Omental fat pad (tissue), 4 donors: ENCODE measurements at places on chromosomes 12 and 14.

DNA sequence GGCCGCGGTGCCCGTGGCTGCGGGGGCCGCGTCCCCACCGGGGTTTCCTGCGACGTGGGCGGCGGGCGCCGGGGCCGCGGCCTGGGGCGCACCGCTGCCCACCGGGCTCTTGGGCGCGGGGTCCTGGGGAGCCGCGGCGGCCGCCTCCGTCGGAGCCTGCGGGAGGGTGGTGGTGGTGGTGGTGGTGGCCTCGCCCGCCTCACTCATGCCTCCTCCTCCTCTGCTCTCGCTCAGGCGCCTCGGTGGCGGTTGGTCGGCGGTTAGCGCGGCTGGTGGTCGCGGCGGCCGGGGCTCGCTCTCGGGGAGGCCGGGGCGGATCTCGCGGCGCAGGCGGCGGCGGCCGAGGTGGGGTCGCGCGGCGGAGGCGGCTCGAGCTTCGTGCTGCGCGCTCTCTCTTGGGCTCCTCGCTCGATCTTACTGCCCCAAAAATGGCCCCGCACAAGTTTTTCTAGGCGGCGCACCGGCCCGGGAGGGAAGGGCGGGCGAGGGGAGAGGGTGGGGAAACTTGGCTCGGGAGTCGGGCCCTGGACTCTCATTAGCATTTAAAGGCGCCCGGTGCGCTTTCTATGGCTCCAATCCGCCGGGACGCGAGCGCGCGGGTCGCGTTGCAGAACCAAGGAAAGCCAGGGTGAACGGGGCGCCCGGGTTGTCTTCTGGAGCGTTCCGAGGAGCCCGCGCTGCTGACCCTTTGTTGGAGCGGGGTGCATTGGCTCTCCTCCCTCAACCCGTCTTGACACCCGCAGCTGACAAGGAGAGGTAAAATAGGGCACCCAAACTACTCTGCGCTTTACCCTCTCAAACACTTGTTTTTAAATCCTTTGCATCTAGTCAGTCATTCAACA lies at the start of gene YBX3:
Gene YBX3, minus strand, starts transcription at position 419 of the 842 bp plus-strand sequence. Its CDS starts 212 bp downstream, at position 207.
- peak; percentile 60 for DNase-seq

DNA sequence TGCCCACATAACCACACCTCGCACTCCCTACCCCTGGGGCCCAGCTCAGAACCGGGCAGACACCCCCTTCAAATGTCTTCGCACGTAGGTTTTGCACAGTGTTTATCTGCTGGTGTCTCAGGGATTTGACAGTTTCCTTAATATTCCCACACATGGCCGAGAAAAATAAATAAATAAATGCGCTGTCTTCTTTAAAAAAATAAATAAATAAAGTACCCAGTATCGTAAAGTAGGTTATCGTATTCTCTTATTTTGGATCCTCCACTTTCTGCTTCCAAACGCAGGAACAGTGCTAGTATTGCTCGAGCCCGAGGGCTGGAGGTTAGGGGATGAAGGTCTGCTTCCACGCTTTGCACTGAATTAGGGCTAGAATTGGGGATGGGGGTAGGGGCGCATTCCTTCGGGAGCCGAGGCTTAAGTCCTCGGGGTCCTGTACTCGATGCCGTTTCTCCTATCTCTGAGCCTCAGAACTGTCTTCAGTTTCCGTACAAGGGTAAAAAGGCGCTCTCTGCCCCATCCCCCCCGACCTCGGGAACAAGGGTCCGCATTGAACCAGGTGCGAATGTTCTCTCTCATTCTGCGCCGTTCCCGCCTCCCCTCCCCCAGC lies 710 bp upstream of the FOS start:
- DNase-seq = no peak

DNA sequence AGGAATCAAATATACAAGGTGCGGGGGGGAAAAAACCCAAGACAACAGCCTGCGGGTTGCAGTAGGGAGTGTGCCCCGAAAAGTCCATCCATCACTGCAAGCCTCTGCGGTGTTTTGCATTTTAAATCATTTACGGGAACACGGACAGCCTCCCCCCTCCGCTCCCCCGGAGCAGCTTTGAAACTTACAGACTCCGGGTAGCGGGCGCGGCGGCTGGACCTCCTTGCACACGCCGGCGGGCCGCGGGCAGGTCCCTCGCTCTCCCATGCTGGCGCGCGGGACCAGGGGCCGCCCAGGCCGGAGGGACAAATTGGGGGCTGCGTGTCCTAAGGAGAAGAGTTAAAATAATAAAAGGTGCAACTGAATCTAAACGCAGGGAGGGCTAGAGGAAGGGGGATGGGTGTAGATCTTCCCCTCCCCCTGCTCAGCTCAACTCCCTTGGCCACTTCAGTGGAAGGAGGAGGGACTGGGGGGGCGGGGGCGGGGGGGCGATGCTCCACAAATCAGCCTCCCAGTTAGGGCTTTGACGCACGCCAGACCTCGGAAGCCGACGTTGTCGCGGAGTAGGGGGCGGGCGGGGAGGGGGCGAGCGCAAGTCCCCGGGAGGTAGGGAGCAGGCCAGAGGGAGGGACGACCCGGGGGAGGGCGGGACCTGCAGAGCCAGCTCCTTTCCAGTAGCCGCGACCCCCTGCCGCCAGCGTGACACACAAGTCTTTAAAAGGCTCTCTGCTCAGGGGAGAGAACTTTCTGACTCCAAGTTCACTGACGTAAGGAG lies at the start of gene KCNJ8:
Gene KCNJ8, minus strand, starts transcription at position 349 of the 775 bp plus-strand sequence. CDS start 1,090 bp downstream, outside the sequence.
- DNase-seq = peak; percentile 43

GRCh38 chr12:117774941-117775775 lies 193.6 kb downstream of the KSR2 start:
- DNase-seq = no peak

GRCh38 chr12:13941258-13942249 lies 39.8 kb downstream of the GRIN2B start:
- no peak for DNase-seq

- DNase-seq = no peak
These were observed 29.1 kb downstream of the NOC4L start for GRCh38 chr12:132173135-132174014.

DNA sequence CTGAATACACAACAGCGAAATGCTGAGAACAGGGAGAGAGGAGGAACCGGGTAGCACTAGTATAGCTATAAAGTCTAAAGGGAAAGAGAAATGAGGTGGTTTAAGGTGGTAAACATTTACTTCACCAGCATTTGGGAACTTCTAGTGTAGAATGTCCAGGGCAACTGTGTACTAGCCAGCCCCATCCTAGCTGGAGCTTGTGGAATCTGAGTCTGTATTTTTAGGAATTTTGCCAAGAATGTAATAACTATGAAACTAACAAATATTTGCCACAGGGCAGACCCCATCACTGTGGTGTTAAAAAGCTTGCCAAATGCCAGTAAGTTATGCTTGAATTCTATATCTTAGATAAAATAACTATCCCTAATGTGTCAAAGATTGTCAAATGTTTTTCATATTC lies 398.9 kb upstream of the MIS18BP1 start:
- DNase-seq = no peak

DNA sequence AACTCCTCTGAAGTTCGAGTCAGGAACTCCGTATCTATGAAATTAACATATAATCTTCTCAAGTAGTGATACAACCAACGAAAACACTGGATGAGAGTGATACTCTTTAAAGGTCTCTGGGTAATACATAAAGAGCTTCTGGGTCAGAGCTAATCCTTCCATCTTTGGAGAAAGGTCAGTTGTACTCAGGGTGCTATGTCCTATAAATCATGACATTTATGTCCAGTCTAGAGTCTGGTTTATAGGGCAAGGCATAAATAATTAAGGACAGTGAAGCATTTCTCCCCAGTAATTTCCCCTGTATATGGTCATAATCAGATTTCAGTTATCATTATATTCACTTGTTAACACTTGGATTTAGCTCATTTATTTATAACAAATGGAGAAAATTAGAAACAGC lies 90.6 kb downstream of the ACSS3 start:
- DNase-seq = no peak

GRCh38 chr12:111775205-111776193 lies 8.8 kb downstream of the ALDH2 start:
- peak; percentile 39 for DNase-seq

- no peak for DNase-seq
These were observed 242.1 kb upstream of the NOS1 start for GRCh38 chr12:117603316-117604113.

DNA sequence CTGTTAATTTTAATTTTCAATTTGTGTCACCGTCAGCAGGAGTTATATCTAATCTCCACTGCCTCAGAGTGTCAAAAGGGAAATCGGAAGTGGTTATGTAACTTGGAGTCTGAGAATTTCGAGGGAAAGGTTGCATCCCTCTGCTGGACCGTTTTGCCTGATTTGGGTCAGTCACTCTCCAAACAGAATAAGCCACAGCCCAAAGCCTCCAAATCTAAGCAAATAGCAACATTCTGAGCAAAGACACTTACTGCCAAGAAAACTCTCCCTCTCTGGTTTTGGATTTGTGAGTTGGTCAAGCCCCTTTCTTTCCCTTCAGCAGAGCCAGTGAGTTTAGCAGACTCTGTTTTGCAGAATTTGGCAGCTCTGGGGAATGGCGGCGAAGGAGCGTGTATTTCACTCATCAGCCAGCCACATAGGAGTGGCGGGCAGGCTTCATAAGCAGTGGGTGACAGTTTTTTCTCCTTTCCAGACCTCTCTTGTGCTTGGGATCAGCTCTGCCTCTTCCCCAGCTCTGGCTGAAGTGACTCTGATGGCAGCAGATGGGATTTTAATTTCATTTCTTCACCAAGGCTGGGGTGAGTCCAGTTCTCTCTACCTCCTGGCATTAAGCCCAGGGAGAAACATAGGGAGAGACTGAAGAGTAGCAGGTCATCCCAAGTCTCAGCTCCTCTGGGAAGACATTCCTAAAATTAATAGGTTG lies 218.7 kb upstream of the NOS1 start:
- DNase-seq = no peak

- no peak for DNase-seq
These were observed 18.9 kb upstream of the POC1B start for GRCh38 chr12:89544681-89545184.

DNA sequence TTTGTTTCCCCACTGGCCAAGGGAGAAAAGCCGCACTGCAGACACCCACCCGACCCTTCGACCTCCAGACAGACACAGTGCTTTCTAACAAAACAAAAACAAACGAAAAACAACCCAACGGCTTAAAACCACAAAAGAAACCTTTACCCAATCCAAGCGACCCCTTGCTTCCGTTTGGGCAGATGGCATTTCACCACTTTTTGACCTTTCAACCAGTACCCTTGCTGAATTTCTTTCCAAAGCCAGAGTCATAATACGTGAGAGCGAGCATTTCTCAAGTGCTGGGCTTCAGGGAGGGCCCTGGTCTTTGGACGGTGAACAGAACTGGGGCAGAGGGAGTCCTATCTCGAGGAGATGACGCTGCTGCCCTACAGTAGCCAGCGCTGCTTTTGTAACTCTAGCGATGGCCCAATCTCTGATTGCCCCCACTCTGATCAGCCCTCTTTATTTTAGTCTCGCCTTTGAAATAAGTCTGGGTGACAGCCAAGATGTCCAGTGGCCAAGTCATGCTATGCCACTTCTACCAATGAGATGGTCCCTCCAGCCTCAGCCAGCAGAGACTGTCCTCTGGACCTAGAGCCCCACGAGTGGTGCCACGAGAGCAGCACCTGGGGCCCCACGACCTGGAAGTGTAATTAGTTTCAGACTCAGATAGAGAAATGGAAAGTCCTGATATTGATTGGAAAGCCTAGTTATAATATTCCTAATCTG lies 21.9 kb upstream of the ADIPOR2 start:
- DNase-seq = no peak

GRCh38 chr12:107344035-107344808 lies 250.9 kb upstream of the CRY1 start:
- no peak for DNase-seq

- DNase-seq = no peak
These were observed 7.7 kb downstream of the TUNAR start for GRCh38 chr14:95884377-95884776.

DNA sequence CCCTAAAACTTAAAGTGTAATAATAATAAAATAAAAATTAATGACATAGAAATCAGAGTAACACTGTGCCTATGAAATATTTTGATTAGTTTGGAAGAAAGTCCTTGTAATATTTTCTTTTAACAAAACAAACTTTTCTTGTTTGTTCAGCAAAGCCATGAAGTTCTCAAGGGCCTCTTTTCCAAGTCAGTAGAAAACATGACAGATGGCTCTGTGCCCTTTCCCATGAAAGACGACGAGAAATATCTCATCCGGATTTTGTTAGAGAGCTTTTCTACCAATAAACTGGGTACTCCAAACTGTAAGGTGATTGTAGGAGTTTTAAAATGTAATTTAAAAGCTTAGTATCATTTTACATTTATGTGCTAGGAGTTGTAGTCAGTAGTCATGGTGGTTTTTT lies 54.5 kb upstream of the ASPG start:
- DNase-seq = no peak

DNA sequence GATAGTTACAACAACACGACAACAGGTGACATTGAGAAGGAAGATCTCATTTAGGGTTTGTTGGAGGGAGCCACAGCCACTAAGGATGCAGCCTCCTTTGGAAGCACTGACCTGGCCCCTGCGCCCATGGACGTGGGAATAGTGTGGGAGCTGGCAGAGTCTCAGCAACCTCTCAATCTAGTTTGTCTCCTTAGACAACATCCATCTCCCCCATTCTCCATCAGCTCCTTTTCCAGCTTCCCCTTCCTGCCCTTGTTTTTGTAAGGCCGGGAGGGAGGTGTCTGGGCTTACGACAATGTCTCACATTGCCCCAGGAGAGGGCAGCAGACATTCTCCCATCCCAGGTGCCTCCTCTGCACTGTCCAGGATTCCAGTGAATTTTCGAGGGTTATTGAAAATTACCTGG lies 170.2 kb upstream of the PZP start:
- DNase-seq = no peak

DNA sequence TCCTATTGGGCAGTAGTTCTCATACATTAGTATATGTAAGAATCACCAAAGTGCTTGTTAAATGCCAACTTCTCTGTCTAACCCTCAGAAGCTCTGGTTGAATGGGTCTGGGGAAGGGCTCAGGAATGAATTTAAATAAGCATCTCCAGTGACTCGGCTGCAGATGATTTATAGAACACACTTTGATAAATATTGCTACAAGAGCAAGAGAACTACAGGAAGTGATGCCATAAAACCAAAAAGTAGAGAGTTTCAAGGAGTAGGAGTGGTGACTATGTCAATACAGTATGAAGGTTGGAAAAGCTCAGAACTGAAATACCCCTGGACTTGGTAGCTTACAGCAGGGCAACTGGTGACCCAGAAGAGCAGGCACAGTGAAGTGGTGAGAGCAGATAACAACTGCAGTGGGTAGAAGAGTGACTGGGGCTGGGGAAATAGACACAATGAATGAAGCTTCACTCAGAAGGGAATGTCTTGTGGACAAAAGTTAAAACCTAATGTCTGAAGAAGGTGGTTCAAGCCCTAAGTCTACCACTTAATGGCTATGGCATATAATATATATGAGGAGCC lies 8.0 kb upstream of the PLEKHA5 start:
- DNase-seq = no peak
